Tracheal epithelial cell (primary cell): ENCODE measurements at places on chromosomes 4 and X. TPM values are rescaled to one million over a fixed set of nuclear protein-coding genes. Genes with fewer than 3 reads are reported as not detected.

Gene UGT2B17
- total RNA-seq, result not detected in 2 replicates

Gene ZDHHC15
- total RNA-seq, result not detected in 2 replicates

Gene DCHS2
- under 0.01 TPM in 1 of 2 replicates, not detected in the other for total RNA-seq

Gene HPSE
- total RNA-seq, result 0.72 and 3.0 TPM in 2 replicates

Gene MCF2
- under 0.01 TPM in 2 replicates for total RNA-seq

Gene SEPTIN6
- 2.8 and 7.5 TPM in 2 replicates for total RNA-seq

Gene CTAG1A
- not detected in 2 replicates for total RNA-seq

Gene CASP3
- 27.9 and 44.6 TPM in 2 replicates for total RNA-seq

Gene GPR173
- total RNA-seq, result 0.24 TPM in 1 of 2 replicates, not detected in the other

Gene DCAF4L1
- 0.21 and 0.48 TPM in 2 replicates for total RNA-seq

Gene CPE
- 36.4 and 65.2 TPM in 2 replicates for total RNA-seq

Gene IQCM
- not detected in 2 replicates for total RNA-seq

Gene HPRT1
- 19.0 and 26.0 TPM in 2 replicates for total RNA-seq
